ENCODE measurements at places on chromosomes 12 and 14. TPM values are rescaled to one million over a fixed set of nuclear protein-coding genes. Genes with fewer than 3 reads are reported as not detected.
A peak's percentile ranks its signal among the peaks of the same experiment; 100 is the strongest.

GRCh38 chr14:72196237-72197015 is 264.2 kb downstream of the RGS6 start:
- no peak for DNase-seq

GRCh38 chr14:32327255-32327961 is 1.7 kb upstream of the AKAP6 start:
- DNase-seq: no peak

DNA sequence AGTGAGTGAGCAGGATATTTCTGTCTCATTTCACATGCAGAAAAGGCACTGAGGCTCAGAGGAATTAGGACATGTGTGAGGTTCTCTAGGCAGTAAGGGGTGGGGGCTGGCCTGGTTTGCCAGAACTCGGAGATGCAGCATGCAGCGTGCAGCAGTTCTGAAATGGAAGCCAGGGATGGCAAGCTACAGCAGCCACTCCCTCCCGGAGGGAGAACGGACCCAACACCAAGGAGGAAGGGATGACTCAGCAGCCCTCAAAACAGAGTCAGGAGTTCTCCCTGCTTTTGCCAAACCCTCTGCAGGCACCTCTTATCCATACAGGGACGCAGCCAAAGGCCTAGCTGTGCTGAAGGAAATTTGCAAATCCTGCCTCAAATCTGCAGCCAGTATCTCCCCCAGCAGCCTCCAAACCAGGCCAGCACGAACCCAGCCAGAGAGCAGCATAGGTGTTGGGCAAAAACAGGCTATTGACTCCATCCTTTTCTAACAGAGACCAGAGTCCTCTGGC is 10.3 kb upstream of the SERPINA3 start:
- DNase-seq: peak; percentile 98

DNA sequence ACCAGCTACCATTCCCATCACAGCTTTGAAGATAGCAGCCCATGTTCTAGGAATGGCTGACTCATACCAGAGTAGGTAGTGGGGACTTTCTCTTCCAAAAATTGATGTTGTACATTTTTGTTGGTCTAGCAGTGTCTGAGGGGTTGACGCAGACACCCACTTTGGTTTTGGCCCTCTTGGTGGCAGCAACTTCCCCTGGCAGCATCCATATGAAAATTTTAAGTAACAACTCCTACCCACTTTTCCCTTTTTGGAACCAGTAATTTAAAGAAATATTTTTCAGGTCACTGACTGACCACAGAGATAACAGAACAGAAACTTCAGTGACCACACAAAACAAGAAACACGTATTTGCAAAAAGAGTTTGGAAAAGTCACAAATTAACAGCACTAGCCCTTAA is 162.0 kb upstream of the TMCC3 start:
- DNase-seq: no peak

- peak; percentile 44 for DNase-seq
Measured at GRCh38 chr14:75046899-75047298, 4.4 kb downstream of the MLH3 start.

GRCh38 chr12:121344506-121344905 is 7.7 kb downstream of the ANAPC5 start:
- DNase-seq: no peak

The SLCO1B1 gene
- not detected for total RNA-seq

GRCh38 chr12:11780521-11781101 is 131.1 kb downstream of the ETV6 start:
- no peak for DNase-seq

DNA sequence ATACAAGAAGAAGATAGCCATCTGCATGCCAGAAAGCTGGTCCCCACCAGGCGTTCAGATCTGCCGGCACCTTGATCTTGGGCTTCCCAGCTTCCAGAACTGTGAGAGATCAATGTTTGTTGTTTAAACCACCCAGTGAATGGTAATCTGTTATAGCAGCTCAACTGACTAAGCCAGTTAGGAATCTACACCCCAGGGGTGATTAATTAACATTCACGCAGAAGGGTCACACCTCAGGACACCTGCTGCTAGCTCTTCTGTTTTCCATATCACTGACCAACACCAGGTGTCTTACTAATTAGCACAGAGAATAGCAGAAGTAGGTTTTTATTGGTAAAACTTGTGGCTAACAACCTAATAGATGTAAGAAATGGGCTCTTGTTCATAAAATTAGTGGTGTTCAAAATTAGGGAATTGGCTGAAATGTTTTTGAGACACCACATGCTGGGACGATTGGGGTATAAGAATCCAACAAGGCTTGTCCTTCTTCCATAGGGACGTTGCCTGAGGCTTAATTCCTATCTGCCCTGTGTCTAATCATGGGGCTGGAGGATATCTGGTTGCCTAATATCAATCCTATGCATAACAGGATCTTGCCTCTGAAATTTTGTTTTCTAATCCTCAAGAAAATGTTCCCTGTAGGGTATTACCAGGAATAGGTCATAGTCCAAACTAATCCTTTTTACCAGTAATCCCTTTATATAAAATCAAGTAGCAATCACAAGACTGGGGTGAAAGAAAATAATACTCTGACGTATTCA is 42.0 kb upstream of the CHST11 start:
- no peak for DNase-seq

GRCh38 chr12:26971963-26972362 is 33.7 kb downstream of the FGFR1OP2 start:
- DNase-seq: no peak
